ENCODE measurements at places on chromosomes 11 and 22.

- DNase-seq: no peak
Measured at GRCh38 chr11:27699242-27699925, 871 bp downstream of the BDNF start.

DNA sequence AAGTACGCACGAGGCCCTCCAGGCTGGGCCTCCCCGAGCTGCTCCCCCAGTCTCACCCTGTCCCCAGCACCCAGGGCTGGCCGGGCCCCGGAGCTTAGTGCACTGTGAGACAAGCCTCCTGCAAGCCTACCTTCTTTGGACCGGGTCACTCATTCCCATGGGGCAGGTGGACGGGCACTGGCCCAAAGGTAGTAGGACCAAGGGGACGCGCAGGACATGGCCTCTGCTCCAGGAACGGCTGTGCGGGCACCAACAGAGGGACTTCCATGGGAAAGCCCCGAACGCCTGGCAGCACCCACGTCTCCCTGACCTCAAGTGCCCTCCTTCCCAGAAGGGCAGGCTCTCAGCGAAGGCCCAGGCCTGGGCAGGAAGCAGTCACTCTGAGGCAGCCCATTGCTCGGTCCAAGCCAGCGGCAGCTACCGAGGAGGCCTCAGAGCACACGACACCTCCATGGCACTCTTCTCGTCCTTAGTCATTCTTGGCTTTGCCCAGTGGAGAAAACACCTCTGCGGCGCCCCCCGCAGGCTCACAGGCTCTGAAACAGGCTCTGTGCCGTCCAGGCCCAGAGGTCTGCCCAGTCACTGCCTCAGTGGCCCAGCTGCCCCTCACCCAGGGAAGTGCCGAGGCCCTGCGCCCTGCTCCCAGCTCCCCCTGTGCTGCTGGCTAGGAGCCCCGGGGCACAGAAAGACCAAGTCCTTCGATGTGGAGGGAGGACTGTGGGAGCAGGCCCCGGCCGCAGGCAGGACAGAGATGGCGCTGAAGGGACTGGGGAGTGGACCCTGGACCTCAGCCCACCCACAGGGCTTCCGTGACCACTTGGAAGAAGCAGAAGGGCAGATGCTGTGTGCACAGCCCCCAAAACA, 3.8 kb downstream of the MOB2 start:
- no peak for DNase-seq

GRCh38 chr11:63610604-63611394, 3.4 kb downstream of the PLAAT3 start:
- DNase-seq: no peak

DNA sequence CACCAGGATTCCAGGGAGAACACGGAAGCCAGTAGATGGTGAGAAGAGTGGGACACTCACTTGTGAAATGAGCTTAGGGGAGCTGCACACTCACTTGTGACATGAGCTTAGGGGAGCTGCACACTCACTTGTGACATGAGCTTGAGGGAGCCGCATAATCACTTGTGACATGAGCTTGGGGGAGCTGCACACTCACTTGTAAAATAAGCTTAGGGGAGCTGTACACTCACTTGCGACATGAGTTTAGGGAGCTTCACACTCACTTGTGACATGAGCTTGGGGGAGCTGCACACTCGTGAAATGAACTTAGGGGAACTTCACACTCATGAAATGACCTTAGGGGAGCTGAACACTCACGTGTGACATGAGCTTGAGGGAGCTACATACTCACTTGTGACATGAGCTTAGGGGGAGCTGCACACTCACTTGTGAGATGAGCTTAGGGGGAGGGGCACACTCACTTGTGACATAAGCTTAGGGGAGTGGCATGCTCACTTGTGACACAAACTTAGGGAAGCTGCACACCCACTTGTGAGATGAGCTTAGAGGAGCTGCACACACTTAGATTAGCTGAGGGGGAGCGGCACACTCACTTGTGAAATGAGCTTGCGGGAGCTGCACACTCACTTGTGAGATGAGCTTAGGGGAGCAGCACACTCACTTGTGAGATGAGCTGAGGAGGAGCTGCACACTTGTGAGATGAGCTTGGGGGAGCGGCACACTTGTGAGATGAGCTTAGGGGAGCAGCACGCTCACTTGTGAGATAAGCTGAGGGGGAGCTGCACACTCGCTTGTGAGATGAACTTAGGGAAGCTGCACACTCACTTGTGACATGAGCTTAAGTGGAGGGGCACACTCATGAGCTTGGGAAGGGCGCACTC, 59.0 kb downstream of the NCAPD3 start:
- no peak for DNase-seq

GRCh38 chr11:44620328-44620725, 54.9 kb downstream of the CD82 start:
- no peak for DNase-seq

Data from CD8-positive, alpha-beta memory T cell (primary cell).